ENCODE measurements at places on chromosomes 1 and 21.

DNA sequence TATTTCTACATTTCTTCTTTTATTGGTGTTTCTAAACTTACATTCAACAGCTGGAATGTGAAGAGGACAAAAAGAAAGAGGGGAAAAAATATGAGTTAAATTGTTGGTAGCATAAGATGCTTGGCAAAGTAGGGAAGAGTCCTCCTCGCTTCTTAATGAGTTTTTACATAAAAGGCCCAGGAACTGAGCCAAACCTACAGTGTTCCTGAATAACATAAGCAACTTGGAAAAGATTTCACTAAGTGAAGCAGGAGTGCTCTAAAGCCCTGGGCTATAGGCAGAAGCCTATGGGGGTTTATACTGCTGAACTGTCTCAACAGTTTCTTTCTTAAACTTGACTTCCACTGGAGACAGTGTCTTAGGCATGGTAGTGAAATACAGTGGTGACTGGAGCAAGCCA lies 115.0 kb upstream of the USP25 start:
- DNase-seq = no peak

DNA sequence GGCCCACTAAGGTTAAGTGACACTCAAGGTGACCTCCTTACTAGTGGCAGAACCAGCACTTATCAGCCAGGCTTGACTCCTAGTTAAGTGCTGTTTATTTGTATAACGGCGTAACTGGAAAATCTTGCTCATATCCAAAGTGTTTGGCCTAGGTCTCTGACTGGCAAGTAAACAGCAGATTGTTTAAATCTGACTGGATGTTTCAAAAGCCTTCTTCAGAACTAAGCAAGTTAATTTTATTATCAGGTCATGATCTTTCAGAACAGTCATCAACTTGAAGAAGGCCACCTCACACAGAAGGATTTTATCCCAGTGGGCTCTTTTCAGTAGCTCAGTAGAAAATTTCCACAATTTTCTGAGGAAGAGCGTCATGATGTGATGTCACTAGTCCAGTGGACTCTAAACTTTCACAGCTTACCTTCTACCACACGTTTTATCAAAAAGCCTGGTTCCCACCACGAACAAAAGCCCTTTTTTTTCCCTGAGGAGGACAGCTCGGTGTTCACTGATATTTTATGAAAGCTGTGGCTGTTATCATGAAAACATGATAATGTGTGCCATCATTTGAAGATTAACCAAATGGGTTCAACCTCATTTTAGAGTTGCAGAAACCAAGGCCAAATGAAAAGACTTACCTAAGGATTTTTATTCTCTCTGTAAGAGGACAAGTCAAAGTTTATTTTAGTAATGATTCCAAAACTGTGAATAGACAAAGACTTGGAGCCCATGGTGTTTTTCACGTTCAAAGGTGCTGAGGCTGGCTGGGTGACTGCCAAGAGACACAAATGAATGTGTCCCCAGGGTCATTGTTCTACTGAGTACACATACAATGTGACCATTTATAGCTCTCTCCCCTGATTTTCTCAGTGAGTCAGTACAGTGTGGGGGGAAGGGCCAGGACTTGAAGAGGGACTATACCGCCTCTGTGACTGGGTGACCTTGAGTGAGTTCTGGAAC lies 9.1 kb downstream of the SGIP1 start:
- DNase-seq = no peak

DNA sequence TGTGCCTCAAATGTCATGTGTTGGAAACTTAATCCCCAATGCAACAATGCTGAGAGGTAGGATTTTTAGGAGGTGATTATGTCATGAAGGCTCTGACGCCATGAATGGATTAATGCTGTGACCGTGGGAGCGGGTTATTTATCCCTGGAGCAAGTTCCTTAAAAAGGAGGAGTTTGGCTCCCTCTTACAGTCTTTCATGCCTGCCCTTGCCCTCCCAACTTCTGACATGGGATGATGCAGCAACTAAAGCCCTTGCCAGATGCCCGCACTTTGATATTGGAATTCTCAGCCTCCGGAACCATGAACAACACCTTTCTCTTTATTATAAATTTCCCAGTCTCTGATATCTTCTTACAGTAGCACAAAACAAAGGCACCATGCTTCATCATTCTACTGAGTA lies 685.3 kb upstream of the CHRM3 start:
- no peak for DNase-seq

GRCh38 chr1:110606657-110607535 lies 738 bp upstream of the KCNA2 start:
- peak; percentile 53 for DNase-seq

- no peak for DNase-seq
Observed at GRCh38 chr1:168766568-168766967, 37.6 kb upstream of the DPT start.

DNA sequence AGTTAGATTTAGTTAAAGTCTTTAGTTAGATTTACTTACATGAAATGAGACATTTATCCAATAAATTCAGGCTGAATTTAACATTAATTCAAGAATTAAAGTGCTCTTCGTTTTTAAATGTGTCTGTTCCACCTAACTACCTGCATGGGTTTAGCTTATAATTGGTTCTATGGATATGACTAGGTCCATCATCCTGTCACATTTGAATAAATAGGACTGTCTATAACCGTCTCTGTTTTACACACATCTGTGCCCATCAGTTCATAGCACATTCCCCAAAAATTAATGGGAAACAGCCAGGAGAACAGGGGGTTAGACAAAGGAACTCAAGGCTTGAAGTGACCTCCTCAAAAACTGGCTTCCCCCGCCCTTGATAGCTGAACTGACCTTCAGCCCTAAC lies 219.6 kb downstream of the MRPL39 start:
- DNase-seq = no peak

GRCh38 chr1:207059881-207060280 lies 6.8 kb downstream of the PFKFB2 start:
- DNase-seq = no peak

- no peak for DNase-seq
Observed at GRCh38 chr1:14759843-14760242, 161.4 kb downstream of the KAZN start.

DNA sequence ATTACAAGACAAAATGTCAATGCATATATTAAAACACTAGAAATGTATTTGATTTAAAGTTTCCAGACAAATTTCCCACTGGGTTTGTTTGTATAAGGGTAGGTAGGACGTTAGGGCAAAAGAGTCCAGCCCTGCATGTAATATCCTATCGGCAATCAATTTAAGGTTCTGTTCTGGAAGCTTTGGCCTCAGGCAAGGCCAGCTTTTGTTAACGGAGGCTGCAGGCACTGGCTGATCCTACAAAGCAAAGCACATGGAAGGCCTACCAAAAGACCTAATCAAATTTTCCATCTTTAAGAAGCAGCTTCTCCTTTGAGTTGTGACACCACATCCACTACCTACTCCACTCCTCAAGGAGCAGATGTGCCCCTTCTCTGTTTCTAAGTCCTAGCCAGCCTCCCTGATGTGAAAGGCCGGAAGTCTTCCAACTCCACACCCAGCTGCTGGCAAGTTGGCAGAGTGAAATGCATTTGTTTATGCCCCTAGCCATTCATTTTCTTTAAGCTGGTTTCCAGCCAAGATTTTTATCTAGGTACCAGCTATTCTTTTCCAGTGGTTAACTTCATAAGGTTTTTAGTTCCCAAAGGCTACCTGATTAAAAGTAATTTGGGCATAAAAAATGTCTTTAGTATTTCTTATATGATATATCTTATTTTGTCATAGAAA lies 452.6 kb downstream of the PTBP2 start:
- no peak for DNase-seq

GRCh38 chr1:3217181-3217641 lies 148.2 kb downstream of the PRDM16 start:
- no peak for DNase-seq

GRCh38 chr1:176479971-176480370 lies 17.0 kb downstream of the PAPPA2 start:
- DNase-seq = peak; percentile 35

GRCh38 chr1:25049190-25049589 lies 119.1 kb upstream of the RUNX3 start:
- DNase-seq = no peak

- DNase-seq = no peak
Observed at GRCh38 chr1:86942743-86943142, 28.3 kb downstream of the HS2ST1 start.

GRCh38 chr1:185693654-185694053 lies 40.5 kb upstream of the HMCN1 start:
- DNase-seq = no peak

DNA sequence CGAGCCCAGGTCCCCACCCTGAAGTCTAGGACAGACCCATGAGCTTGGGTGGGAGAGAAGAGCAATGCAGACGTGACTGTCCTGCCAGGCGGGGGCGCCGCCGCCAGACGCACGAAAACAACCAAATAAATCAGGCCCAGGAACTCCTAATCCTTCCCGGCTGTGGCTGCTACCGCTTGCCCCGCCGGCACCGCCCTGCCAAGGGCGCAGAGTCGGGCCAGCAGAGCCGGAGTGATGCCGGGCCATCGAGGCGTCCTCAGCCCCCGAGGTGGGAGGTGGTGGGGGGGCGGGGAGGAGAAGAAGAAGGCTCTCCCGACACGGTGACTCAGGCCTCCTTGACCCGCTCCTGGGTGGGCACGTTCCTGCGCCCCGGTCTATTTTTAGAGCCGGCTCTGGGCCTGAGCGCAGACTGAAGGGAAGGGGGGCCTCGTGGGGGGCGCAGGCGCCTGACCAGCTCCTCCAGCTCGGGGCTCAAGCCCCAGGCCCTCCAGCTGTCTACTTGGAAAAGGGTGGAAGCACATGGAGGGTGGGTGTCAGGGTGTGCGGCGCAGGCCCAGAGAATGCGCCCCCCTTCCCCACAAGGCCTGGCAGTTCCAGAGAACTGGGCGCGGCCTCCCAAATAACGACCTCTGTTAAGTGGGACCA lies 10.7 kb upstream of the COL16A1 start:
- peak; percentile 58 for DNase-seq

GRCh38 chr1:203771901-203772301 lies 6.9 kb downstream of the LAX1 start:
- DNase-seq = no peak

DNA sequence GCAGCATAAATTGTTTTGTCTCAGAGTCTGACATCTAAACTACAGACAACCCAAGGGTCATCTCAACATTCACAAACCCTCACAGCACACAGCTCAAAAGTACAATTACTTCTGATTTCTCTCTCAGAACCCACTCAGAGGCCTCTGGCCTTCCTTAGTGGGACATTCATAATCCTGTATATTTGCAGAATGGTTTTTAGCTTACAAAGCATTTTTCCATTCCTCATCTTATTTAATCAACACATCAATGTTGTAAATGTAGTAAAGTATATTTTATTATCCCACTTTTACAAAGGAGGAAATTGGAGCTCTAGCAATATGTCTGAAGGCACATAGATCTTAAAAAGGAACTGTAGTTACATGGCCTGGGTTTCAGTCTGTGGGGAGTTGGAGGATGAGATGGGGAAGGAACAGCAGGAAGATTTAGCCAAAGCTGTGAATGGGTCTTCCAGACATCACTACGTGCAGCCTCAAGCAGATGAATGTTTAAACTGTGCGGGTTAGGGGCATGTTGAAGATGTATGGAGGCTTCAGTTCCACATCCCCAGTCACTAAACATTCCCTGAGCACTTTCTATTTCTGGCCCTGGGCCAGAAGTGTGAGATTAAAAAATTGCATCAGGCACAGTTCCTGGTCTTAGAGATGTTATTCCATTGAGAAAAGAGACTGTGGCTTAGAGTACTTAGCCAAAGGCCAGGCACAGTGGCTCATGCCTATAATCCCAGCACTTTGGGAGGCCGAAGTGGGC lies 13.3 kb downstream of the AKNAD1 start:
- DNase-seq = no peak

DNA sequence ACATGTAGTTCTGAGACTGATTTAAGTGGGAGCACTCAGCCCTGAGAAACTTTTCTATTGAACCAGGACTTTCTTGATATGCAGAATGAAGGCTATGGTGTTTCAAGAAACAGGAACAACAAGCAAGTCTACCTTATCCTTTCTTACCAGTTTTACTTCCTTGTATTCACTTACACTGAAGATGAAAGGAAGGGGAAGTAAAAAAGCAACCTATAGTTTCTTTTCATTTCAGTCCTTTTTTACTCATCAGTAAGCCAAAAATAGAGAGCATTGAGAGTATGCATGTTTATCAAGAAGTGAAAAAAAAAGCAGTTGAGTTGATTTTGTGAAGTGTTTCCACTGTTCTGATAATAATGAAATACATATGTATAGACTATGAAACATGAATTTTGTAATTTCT lies 1010.3 kb downstream of the AMY1C start:
- no peak for DNase-seq

GRCh38 chr1:44604157-44604955 lies 69.9 kb downstream of the TMEM53 start:
- no peak for DNase-seq

DNA sequence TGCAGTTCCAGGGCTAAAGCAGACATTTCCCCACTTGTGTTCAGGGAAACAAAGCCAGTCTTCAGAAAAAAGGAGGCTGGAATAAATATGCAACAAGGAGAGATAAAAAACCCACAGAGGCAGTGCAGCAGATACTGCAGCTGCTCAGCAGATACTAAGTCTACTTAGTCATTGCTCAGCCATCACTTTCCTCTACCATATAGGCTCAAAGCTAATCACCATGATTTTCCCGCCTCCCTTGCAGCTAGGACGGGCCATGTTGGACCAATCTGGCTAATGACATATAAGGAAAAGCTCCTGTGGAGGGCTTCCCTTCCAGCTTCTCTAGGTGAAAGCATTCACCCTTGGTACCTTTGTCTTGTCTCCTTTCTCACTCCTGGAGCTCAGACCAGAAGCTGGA lies 10.0 kb upstream of the EFHD2 start:
- DNase-seq = no peak

DNA sequence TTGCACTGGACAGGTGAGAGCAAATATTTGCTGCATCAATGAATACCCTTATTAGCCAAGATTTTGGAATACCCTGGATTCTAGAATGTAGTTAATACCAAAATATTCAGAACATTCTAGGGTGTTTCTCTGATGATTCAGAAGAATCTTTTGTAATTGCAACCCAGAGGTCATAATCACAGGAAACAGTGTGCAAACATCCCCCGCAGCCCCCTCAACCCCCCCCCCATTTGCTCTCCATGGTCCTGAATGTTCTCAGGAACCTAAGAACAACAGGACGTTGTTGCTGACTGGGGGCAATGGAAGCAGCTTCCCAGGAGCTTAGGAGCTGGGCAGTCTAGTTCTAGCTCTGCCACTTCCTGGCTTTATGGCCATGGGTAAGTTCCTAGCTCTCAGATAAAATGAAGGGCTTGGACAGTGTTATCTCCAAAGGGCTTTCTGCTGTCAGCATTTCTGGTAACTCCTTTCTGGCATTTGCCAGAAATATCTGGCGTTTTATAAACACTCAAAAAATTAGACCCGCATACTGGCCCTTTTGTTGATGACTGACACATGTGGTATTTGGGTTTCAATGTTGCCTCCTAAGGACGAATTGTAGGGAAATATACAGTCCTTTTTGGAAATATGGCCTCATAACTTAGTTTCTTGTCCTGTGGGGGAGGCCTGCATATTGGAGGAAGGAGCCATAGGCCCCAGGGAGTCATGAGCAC lies 178.6 kb downstream of the RRAGC start:
- DNase-seq = peak; percentile 22

GRCh38 chr1:53654216-53655210 lies 84.5 kb downstream of the GLIS1 start:
- DNase-seq = no peak

Measured in nephron progenitor cell (in vitro differentiated cells).